ENCODE measurements at places on chromosomes 1 and 21.

GRCh38 chr1:24801176-24801575, 55.9 kb downstream of the CLIC4 start:
- DNase-seq = no peak

DNA sequence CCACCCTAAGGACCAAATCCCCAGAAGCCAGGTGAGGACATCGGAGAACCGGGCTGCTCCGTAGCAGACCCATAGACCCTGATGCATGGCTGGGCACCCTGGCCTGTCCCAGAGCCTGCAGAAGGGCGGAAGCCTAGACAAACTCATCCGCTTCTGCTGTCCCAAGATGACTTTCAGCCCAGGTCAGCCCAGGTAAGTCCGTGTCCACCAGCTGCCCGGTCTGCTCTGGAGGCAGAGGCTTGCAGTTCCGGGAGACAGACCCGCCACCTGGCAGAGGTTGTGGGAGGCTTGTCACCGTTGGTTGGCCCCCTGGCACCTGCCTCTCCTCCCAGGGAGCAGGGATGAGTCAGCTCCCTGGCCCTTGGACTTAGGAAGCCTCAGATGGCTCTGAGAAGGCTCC, 22.8 kb upstream of the POFUT2 start:
- no peak for DNase-seq

GRCh38 chr21:45535341-45536081, 6.7 kb downstream of the SLC19A1 start:
- no peak for DNase-seq

DNA sequence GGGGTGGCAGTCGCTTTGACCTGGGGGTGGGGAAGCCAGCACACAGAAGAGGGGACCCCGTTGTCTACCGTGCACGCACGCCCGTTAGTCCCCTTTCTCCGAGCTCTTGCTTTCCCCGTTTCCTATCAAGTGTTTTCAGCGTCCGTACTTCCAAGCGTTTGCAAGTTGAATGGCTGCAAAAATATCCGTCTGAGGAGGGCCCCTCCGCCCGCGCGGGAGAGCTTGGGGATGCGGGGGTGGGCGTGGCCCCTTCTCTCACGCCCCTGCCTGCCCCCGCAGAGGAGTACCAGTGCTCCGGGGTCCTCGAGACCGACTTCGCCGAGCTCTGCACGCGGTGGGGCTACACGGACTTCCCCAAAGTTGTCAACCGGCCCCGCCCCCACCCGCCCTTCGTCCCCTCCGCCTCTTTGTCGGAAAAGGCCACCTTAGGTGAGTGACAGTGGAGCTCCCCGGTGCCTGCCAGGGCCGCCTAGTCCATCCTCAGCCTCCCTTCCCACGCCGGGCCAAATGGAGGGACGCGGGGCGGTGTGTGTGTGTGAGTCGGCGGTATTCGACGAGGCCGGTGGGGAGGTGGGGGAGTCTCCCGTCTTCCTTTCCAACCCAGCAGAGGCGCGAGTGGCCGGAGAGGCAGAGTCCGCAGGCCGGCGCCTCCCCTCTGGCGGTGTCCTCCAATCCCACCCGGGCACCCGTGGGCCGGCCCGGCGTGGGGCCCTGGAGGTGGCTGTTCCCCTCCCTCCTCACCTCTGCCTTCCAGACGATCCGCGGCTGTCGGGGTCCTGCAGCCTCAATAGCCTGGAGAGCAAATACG, 3.4 kb downstream of the LRRC71 start:
- DNase-seq = no peak

DNA sequence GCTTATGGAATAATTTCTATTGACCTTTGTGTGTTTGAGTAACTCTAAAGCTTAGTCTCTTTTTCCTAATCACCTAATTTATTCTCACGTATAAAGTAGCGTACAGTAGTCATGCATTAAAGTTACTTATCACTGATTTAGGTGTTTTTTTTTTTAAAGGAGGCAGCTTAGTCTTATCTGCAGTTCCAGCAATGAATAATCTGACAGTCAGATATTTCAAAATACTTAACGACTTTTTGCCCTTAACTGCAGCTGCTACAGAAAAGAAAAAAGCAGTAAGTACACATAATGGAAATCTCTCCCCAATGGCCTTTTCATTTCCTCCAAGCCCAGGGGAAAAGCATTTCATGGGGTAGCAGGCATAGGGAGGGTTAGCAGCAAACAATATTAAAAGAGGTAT, 54.6 kb downstream of the SLC35F3 start:
- no peak for DNase-seq

GRCh38 chr1:229114850-229115365, 156.0 kb upstream of the RAB4A start:
- DNase-seq = no peak

DNA sequence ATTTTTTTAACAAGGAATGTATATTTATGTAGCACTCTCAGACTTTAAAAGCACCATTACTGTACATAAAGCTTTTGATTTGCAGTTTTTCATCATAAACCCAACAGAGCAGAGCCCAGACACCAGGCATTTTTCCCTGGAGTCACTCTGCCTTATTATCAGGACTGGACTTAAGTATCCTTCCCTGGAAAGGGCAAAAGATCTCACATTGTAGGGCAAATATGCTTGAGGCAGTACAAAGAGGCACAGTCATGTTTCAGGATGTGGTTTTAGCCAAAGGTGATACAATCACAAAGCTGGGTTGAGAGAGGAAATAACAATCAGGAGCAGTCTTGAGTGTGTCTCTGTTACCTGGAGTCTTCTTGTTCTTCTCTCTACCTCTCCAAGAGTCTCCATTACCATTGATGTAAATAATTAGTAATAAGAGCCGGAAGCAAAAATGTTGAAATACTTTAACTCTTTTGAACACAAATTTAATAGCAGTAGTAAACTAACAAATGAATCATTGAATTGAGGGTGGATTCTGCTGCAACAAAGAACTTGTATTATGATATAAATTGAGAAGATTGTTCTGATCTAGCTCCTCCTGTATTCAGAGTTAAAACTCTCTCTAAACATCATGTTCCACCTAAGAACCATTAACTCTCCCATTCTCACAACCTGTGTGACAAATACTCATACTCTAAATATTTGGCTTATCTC, 160.5 kb downstream of the LTN1 start:
- DNase-seq = no peak

- no peak for DNase-seq
Observed at GRCh38 chr21:35335951-35336446, 286.9 kb upstream of the RUNX1 start.

DNA sequence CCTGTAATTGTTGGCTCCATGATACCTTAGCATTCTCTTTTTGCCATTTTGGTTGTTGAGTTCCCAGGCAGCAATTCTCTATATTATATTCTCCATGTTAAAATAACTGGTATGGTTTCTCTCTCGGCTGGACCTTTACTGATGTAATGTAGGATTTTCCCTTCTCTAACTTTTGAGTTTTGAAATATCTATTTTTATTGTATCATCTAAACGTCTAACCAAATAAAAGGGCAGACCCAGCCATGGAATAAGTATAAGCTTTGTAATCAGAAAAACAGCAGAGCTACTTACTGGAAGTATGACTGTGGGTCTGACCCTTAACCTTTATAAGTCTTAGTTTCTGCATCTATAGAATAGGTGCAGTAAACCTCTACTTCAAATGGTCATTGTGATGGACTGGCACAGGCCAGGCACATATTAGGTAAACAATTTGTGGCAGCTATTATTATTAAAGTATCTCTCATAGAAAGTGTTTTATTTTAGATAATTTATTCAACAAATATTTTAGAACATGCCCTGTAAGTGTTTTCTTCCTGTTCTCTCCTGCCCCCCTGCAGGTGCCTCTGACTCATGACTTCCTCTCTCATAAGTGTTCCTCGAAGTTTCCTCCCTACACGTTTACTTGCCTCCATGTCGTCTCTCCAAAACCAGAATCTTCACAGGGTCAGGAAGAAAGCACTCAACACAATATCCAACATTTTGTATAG, 224.9 kb upstream of the FGGY start:
- no peak for DNase-seq

DNA sequence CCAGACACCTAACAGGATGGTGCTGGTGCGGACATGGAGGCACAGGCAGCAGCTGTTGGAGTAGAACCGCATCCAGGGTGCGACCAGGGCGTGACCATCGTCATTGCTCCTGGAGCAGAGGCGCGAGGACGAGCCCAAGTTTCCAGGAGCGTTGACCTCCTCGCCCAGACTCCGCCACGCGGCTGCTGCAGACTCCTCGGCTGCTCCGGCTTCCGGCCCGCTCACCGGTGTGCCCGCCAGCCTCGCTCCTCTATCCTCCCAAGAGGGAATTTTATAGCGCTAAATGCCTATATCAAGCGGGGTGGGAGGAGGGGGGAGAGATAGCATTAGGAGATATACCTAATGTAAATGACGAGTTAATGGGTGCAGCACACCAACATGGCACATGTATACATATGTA, 5.3 kb upstream of the S100A12 start:
- no peak for DNase-seq

Data from frontal cortex (tissue), 4 donors.